ENCODE measurements at places on chromosomes 4 and X.

GRCh38 chr4:46878641-46879040, 30.4 kb downstream of the COX7B2 start:
- DNase-seq, result no peak

DNA sequence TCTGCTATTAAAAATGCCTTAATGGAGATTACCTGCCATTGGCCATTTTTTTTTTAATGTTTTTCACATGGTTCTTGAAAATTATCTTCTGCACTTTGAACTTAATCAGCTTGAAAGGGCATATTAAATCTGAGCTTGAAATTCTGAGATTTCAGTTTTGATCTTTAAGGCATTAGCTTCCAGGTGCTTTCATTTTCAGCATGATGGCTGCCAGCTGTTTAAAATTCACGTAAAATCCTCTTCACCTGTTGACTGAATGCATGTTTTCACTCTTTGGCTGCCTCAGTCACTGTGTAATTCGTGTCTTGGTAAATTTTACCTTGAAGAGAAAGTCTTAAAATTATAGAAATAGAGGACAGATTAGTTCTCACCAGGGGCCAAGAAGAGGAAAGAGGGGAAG, 39.6 kb downstream of the SMAD1 start:
- no peak for DNase-seq

DNA sequence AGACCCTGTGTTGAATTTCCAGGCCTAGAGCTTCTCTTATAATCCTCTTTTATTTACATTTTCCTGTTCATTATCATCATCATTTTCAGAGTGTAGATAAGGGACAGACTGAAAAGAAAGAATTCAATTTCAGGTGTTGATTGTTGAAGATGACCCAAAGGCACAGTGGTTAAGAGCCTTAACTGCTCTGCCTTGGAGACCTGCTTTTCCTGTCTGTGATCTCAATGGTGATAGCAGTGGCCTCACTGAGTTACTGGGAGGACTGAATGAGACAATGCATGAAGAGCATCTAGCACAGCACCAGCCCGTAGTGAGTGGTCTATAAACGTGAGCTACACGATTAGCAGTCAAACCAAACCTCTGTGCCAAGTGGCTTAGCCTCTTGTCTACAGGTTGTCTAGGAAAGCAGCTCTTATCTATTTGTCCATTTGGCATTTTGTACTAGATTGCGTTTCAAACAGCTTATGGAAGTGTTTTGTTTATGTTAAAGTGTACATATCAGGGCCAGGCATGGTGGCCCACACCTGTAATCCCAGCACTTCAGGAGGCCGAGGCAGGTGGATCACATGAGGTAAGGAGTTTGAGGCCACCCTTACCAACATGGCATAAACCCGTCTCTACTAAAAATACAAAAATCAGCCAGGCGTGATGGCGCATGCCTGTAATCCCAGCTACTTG, 41.5 kb downstream of the SETD7 start:
- no peak for DNase-seq

DNA sequence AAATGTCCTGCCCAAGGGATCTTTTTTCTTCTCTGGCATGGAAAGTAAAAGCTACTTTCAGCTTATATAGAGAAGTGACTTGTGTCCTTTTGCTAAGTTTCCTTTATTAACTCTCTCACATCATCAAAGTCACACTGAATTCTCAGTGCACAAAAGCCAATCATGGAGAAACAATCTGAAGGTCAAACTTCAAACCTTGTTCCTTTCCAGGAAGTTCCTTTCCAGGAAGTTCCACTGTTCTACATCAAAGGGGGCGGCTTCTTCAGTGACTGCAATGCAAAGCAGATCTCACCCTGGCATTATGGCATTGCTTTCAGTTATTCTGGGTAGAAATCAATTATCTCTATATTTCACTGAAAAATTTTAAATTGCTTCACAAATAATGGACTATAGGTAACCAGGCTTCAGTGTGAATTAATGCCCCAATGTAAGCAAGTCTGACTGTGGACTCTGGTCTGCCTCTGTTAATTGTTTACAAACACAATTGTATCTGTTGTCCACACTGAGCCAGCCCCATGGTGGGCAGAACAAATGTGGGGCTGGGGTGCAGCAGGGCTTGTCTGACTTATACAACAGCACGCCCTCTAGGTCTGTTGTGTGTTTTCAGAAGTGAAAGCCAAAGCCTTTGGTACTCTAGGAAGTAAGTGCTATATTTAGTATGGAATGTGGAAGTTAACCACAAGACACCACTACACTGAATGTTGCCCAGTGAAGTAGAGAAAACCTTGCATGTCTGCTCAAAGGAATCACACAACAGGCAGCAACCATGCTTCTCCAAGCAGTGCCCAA, 98.8 kb downstream of the CDS1 start:
- DNase-seq, result no peak

- DNase-seq, result no peak
Observed at GRCh38 chrX:17298564-17298963, 76.4 kb upstream of the NHS start.

GRCh38 chrX:1361910-1362309, 25.3 kb downstream of the IL3RA start:
- no peak for DNase-seq

GRCh38 chr4:177393236-177393635, 49.0 kb downstream of the AGA start:
- no peak for DNase-seq

GRCh38 chrX:12610079-12610478, 181.1 kb upstream of the PRPS2 start:
- no peak for DNase-seq

GRCh38 chrX:104118765-104119164, 6.4 kb downstream of the ZCCHC18 start:
- DNase-seq, result no peak

- DNase-seq, result no peak
Observed at GRCh38 chr4:145736241-145736831, 56.4 kb downstream of the C4orf51 start.

DNA sequence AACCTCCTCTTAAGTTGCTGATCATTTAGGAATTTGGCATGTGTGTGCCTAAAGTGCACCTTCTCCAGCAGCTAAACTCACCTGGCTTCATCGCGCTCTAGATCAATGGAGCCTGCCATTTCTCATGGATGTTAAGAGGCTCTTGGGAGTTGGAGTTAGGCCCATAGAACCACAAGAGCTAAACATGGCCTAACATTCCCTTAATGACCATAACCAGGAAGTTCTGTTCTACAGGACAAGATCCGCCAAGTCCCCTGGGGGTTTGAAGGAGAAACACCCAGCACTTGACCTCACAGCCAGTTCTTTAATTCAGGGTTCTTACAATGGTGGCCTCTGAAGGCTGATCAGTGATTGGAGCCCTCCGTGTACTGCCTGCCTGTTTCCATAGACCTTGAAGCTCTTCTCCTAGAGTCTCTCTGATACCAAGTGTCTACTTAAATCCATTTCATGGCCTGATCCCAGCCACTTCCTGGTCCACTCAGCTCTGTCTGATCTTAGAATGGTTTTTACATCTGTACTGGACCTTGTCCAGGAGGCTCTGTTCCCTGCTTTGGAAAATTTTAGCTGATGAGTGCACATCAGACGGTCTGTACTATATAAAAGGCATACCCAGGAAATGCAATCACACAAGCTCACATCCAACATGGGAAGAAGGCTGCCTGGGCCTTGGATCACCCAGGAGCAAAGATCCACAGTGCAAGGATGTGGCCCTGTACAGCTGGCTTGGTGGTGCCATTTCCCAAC, 45.1 kb downstream of the RPS3A start:
- DNase-seq, result no peak

DNA sequence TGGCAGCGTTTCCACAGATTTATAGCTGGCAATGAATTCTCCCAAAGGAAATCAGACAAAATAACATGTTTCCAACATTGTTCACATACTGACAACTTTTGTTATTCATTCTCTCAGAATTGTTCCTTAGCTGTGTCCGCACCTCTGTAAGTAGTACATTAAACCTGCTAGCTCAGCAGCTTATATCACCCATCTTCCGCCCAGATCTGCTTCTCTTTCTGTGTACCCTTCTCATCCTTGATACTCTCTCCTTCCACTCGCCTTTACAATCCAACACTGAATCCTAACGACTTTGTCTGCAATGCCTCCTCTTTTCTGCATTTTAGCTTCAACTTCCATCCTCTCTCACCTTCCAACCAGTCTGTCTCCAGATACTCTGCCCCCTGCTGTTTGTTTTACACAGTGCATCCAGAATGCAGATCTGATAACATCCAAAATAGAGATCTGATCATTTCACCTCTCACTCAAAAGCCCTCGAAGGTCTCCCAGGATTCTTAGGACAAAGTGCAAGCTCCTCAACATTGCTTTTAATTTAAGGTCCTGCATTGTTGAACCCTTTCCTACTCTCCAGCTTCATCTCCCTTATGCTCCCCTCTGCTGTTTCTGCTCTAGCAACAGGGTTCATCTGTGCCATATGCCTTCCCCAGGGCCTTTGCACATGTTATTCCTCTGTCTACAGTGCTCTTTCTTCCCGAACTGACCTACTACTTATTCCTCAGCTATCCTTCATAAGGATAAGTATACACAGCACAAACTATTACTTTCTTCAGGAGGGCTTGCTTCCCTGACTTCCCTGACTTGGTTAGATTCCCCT, 67.3 kb upstream of the VBP1 start:
- DNase-seq, result peak; percentile 2

DNA sequence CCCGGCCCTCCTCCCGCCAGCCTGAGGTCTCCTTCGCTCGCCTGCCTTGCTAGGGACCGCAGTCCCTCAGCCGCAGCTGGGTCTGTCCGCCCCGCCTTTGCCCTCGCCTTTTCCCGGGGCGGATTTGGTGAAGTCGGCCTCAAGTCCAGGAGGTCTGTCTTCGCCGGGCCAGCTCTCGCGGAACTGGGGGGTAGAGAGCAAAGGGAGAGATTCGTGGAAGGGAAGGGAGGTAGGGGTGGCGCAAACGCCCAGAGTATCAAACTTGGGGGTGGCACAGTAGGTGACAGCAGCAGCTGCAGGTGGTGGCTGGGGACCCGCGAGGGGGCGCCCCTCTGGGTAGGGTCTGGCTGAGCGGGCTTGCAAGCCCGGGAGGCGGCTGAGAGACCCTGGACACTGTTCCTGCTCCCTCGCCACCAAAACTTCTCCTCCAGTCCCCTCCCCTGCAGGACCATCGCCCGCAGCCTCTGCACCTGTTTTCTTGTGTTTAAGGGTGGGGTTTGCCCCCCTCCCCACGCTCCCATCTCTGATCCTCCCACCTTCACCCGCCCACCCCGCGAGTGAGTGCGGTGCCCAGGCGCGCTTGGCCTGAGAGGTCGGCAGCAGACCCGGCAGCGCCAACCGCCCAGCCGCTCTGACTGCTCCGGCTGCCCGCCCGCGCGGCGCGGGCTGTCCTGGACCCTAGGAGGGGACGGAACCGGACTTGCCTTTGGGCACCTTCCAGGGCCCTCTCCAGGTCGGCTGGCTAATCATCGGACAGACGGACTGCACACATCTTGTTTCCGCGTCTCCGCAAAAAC, at the start of gene NPY2R:
Gene NPY2R (plus strand): TSS at position 379 of the 797 bp plus-strand sequence. CDS start 5,304 bp downstream, outside the sequence.
- no peak for DNase-seq

DNA sequence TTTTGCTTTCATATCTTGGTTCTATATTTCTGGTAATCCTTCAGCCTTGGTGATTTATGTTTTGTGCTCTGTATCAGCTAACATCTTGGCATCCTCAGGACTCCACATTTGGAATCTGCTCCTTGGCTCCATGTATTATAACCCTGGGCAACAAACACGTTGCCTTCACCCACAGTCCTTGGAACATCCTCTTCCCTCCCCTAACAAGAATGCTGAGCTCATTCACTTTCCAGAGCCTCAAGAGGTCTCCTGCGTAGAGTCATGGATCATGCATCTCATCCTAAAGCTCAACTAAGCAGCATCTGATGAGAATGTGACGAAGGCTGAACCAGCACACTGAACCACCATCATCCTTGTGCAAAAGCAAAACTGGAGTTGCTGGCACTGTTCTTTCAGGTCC, 60.5 kb upstream of the C1GALT1C1 start:
- DNase-seq, result no peak

- DNase-seq, result peak; percentile 35
Observed at GRCh38 chrX:155997436-155997835, at the start of gene IL9R. Gene IL9R (plus strand): TSS chrX:155997696. CDS start chrX:155997760, 64 bp downstream.

DNA sequence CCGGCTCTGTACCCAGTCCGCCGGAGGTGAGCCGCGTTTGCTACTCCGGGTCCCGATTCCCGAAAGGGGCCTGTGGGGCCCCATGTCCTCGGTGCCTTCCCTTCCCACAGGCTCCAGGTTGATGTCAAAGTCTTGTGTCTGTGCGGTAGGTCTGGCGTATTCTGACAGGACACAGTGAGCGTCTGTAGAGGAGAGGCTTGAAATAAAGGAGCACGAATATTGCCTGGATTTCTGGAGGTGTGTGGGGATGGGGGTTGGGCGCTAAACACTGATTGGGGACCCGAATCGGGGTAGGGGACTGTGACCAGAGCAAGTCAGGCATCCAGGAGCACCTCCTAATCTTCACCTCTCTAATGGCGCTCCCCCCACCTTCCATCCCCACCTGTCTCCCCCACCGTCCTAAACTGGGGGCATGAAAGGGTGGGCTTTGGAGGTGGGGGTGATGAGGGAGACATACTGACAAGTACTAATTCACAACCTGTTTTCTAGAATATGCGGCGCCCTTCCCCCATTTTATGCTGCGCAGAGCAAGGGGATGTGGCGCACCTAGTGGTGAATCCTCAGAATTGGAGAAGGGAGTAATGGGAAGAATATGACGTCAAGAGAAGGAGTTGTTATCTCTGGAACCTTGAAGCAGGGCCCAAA, 855 bp downstream of the GPRASP2 start:
- DNase-seq, result no peak

DNA sequence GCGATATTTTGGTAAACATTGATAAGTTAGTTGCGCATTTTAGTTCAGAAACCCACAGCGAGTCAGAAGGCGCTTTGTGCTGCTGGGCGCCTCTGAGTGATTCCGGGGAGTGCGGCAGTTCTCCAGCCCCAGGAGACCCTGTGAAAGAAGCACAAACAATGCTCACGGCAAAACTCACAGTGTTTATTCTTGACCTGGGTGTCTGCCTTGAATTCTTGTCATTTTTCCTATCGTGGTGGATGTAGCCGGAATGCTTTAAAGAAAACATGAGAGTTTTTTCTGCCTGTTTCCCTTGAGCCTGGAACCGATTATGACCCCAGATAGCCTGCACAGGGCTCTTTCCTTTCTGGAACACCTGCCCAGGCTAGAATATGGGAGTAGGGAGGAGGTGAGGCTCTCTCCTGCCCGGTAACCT, 6.7 kb downstream of the TBL1X start:
- DNase-seq, result no peak

DNA sequence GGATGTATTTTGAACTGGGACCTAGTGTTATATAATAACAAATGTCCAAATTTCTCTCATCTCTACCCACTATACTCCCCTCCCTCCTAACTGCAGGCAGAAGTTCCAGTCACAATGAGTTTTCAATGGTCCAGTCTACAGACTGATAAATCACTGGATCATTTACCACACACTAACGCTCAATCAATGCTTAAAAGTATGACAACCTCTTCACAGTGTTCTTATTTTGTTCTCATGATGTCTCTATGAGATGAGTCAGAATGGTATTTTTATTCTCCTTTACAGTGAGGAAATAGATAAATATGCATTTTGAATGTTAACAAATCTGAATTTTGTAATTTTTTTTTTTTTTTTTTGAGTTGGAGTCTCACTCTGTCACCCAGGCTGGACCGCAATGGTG, 83.7 kb upstream of the ETNPPL start:
- no peak for DNase-seq
